ENCODE measurements at places on chromosomes 11 and 22.

GRCh38 chr11:122441666-122442035 lies 213.9 kb upstream of the UBASH3B start:
- DNase-seq, result no peak

DNA sequence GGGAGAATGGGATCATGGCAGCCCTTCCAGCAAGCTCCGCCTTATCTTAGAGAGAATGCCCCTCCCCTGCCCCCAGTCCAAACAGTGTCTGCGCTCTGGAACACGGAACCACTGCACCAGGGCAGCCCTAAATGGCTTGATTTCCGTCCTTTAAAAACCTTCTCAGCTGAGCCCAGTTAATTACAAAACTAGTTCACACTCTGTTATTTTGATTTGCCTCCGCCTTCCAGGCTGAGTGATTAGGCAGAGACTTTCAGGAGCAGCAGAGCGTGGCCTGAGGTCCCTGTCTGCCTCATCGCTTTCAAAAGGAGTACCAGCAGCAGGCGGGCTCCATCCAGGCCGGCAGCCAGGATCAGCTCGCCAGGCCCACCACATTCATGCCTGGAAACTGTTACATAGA lies 313.0 kb downstream of the BRD1 start:
- DNase-seq, result peak; percentile 92

- DNase-seq, result no peak
Observed at GRCh38 chr11:42526426-42526825, 785.4 kb upstream of the API5 start.

GRCh38 chr11:119800619-119801018 lies 71.6 kb upstream of the NECTIN1 start:
- DNase-seq, result no peak

DNA sequence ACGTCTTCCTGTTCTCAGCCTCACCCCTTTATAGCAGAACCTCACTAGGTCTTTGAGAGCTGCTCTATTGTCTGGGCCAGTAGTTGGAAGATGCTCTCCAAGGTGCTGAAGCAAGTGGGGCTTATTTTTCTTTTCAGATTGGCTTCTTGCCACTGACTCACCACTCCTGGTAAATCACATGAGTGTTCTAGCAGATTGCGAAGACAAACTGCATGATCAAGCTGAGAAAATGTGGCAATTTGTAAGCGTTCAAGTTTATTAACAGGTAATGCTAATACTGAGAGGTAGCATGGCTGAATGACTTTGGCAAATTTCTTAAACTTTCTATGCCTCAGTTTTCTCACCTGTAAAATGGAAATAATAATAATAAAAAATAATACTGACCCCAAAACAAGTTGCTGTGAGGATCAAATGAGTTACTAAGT lies 59.2 kb downstream of the CACNG2 start:
- DNase-seq, result peak; percentile 84

GRCh38 chr11:77072851-77073327 lies 6.1 kb downstream of the CAPN5 start:
- no peak for DNase-seq

- DNase-seq, result no peak
Observed at GRCh38 chr22:44671742-44672141, 30.3 kb upstream of the PRR5 start.

Measured in Karpas-422 (cell line).